PC-3 (cell line): ENCODE measurements at places on chromosomes 3 and 15. TPM values are rescaled to one million over a fixed set of nuclear protein-coding genes. Genes with fewer than 3 reads are reported as not detected.
A peak's percentile ranks its signal among the peaks of the same experiment; 100 is the strongest.

DNA sequence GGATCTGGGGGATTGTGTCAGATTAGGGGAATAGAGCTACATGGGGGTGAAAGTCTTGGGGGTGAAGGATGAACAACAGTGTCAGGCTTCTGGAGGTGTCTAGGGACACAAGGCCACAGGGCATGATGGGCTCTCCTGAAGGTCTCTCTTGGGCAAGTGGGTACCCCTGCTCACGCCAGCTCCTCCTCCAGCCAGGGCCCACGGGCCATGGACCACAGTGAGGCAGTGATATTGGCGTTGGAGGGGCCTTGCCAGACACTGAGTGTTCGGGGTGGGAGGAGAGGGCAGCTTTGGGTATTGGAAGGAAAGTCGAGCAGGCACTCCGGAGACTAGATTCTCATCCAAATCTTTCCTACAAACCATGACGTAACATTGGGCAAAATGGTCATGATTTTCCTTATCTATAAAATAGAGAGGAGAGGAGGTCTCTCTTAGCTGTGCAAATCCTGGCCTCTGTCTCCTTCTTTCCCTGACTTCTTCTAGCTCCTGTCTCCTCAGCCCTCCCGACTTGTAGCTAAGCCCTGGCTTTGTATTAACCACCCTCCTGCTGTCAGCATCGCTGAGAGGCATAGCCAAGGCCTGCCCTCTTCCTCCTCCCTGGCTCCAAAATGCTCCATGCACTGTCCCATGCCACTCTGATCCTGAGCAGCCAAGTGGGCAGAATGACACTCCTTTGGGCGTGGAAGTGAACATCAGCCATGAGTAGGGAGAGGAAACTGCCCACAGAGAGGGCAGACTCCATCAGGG is 24.0 kb upstream of the SRP14 start:
- no peaks in the 10 kb centered on the region for H3K36me3 ChIP-seq
- H3K27me3 ChIP-seq, result no peaks in the 10 kb centered on the region
- no peak for DNase-seq
- H3K4me1 ChIP-seq, result peaks cover 46% of the 10 kb centered on the region
- no peak overlapping the region for H3K4me3 ChIP-seq
- H3K27ac ChIP-seq, result peak overlapping the region; percentile 91

GRCh38 chr3:140206196-140207040 is 271.4 kb downstream of the CLSTN2 start:
- H3K4me3 ChIP-seq, result no peak overlapping the region
- H3K27ac ChIP-seq, result no peak overlapping the region

- H3K36me3 ChIP-seq, result no peaks in the 10 kb centered on the region
- no peak for DNase-seq
- no peaks in the 10 kb centered on the region for H3K27me3 ChIP-seq
- H3K4me1 ChIP-seq, result no peaks in the 10 kb centered on the region
Measured at GRCh38 chr15:58258501-58259292, 120.5 kb downstream of the AQP9 start.

Gene CLDN16
- not detected in 2 replicates for total RNA-seq

DNA sequence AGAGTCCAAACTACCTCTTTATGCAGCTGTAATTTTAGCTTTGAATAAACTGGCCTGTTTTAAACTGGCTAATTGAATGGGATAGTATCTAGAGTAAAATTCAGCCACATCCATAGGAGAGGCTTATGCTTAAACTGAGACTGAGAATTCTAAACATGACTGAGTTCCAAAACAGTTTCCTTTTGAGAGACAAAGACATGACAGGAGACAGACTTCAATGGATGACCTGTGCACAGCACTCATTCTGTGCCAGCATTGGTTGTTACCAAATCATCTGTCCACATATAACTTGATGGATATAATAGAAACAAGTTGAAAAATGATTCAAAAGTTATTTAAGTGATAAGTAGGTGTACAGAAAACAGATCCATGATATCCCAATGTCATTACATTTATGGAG is 20.9 kb downstream of the IL12A start:
- no peak overlapping the region for H3K27ac ChIP-seq
- DNase-seq, result no peak
- no peak overlapping the region for H3K4me3 ChIP-seq
- no peaks in the 10 kb centered on the region for H3K36me3 ChIP-seq
- no peaks in the 10 kb centered on the region for H3K4me1 ChIP-seq
- H3K27me3 ChIP-seq, result no peaks in the 10 kb centered on the region

GRCh38 chr15:64767203-64767602 is 8.2 kb downstream of the RBPMS2 start:
- DNase-seq, result no peak
- no peaks in the 10 kb centered on the region for H3K36me3 ChIP-seq
- H3K4me1 ChIP-seq, result no peaks in the 10 kb centered on the region
- no peak overlapping the region for H3K4me3 ChIP-seq

GRCh38 chr3:160280836-160281235 is 55.6 kb downstream of the C3orf80 start:
- H3K4me1 ChIP-seq, result no peaks in the 10 kb centered on the region
- no peaks in the 10 kb centered on the region for H3K27me3 ChIP-seq
- no peak overlapping the region for H3K27ac ChIP-seq
- H3K36me3 ChIP-seq, result no peaks in the 10 kb centered on the region
- H3K4me3 ChIP-seq, result no peak overlapping the region
